Osteoblast (primary cell): ENCODE measurements at places on chromosomes 5 and 9. TPM values are rescaled to one million over a fixed set of nuclear protein-coding genes. Genes with fewer than 3 reads are reported as not detected.

POU5F2 gene
- 1.8 and 2.9 TPM in 2 replicates for total RNA-seq

UBQLN1 gene
- 114 and 117 TPM in 2 replicates for total RNA-seq

NCS1 gene
- total RNA-seq = 43.0 and 49.9 TPM in 2 replicates

CKMT2 gene
- total RNA-seq = 0.88 and 1.4 TPM in 2 replicates

DNA sequence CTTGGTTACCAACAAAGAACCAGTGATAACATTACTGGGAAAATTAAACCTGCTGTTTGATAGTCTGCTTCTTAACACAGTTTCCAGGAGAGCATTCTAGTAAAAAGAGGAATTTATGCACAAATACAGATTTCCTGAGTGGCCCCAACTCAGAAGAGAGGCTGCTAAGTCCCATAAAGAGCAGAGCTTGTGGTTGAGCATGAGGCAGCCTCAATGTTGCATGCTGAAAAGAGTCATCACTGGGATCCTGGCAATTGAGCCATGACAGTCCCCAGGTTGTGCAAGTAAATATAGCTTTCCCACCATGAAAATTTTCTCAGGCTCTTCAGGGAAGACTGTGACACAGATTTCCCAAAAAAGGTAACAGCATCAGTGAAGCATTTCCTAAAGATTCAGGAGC, 47.5 kb upstream of the ADRB2 start:
- DNase-seq = no peak

ZNF879 gene
- 6.2 and 8.3 TPM in 2 replicates for total RNA-seq

DNA sequence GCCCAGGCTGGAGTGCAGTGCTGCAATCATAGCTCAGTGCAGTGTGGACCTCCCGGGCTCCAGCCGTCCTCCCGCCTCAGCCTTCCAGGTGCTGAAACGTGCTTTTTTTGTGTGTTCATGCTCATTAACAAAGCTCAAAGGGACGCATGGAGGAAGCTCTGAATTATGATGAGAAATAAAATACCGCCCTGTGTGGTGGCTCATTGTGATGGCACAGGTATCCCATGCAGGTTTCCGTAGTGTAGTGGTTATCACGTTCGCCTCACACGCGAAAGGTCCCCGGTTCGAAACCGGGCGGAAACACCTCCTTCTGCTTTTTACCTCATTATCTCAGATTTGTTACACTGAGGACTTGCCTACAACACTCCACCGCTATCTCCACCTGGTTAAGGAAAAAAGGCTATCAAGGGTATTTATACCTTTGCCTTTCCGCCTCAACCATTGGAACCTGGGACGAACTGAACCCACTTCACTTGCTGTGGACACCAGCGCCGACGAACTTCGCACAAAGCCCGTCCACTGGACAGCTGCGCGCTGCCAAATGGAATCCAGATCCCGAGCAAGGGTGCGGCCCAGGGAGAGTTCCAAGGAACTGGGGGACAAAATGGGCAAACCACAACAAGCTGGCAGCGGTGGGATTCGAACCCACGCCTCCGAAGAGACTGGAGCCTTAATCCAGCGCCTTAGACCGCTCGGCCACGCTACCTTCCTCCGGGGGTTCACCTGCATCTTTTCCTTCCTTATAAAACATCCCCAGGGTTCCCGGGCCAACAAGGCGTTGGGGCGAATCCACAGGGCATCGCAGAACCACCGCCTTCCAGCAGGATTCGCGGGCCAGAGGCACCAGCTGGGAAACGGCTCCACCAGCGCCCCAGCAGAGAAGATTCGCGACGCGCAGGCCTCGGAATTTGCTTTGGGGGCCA, 26.3 kb downstream of the OR2V2 start:
- DNase-seq = peak; percentile 84

EIF4E1B gene
- total RNA-seq = not detected in 2 replicates

DNA sequence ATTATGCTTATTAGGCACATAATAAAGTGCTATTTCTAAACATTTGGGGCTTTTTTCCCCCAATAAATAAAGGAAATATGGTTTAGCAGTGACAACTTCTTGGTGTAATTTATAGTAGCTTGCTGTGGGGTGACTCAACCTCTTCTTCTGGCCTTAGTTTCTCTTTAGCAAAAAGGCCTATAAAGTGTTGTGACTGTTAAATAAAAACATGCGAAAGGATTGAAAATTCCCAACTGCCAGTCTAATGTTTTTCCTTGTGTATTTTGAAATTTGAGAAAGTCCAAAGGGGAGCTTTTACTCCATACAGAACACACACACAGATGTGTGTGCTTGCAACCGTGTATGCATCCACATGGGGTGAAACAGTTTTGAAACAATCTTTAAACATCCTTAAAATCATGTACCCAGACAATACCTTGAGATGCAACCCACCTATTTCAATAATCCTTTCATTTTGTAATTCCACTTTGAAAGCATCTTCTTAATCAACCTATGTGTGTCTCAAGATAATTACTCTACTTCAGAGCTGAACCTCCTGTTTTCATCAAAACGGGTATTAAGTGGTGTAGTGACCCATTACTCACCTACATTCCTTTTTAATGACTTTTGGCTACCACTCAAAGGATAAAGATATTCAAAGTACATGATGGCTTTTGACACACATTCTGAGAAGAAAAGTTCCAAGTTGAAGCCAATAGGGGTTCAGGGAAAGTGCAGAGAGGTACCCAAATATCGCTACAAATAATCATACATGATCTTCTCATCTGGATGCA, 123.8 kb downstream of the DROSHA start:
- DNase-seq = no peak

DNA sequence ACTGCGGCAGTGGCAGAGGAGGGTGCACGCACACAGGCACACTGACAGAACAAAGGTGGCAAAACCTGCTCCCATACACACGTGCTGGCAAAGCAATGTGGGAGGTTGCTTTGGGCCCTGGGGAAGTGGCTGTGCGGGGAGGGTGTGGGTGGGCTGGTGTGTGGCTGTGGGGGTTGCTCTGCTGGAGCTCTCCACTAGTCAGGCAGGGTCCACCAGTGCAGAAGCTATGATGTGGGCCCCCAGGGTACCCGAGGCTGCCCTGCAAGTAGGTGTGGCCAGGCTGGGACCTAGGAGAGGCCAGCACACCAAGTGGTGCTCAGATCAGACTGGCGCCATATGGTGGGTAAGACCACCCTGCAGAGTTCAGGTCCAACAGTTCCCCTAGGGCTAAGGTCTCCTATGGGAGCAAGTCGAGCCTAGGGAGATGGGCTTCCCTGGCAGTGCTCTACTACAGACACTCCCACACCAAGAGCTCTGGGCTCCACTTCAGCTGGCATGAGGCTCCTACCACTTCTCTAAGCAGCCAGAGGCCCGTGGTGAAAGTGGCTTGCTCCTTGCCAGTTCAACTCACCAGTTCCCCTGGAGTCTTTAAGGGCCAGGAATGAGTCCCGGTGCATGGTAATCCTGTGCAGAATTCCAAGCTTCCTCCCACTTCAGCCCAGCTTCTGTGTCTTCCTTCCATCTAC, 46.2 kb upstream of the IFNE start:
- DNase-seq = no peak

DNA sequence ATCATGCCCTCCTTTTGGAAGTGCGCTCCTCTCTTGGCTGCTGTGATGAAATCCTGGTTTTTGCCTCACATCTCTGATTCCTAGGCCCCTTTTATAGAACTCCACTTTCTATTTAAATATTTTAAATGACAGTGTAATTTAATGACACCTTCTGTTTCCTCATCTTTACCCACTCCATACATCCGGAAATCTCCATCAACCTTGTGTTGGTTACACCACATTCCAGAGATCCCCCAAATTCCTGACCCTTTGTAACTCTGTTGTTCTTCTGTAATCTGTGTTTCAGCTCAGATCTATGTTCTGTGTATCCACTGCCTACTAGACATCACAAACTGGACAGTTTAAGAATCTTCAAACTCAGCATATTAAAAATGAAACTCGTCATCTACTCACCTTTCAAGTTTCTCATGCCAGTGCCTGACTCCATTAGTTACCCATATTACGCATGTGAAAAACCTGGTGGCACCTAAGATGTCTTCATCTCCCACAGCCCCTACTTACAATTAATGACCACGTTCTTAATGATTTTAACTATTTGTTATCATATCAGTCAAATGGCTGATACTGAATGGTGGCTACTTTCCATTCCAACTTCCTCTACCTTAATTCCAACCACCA, 25.1 kb downstream of the PARP8 start:
- DNase-seq = no peak

DNA sequence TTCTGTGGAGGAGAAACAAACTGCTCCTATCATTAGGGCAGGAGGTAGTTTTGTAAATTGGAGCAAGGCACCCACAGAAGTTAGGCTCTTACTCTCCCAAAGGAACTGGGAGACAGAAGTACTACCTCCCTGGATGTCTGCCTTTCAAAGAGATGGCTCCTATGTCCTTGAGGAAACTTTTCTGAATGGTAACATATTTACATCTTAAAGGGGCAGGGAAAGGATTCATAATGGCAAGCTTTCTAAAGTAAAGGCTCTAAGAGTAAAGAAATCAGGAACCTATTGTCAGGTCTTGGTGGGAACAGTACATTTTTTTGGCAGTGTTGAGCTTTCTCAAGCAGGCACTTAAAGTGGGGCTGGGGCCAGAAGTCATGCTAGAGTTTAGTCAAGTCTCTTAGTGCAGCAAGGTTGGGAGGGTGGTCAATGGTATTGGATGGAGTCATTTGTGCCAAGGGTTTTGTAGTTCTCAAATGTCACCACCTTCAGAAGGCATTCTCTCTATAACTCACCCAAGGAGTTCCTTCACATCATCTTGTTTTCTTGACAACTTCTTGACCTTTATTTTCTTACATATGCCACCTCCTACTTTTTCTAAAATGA, 26.3 kb upstream of the NDFIP1 start:
- DNase-seq = no peak

DNA sequence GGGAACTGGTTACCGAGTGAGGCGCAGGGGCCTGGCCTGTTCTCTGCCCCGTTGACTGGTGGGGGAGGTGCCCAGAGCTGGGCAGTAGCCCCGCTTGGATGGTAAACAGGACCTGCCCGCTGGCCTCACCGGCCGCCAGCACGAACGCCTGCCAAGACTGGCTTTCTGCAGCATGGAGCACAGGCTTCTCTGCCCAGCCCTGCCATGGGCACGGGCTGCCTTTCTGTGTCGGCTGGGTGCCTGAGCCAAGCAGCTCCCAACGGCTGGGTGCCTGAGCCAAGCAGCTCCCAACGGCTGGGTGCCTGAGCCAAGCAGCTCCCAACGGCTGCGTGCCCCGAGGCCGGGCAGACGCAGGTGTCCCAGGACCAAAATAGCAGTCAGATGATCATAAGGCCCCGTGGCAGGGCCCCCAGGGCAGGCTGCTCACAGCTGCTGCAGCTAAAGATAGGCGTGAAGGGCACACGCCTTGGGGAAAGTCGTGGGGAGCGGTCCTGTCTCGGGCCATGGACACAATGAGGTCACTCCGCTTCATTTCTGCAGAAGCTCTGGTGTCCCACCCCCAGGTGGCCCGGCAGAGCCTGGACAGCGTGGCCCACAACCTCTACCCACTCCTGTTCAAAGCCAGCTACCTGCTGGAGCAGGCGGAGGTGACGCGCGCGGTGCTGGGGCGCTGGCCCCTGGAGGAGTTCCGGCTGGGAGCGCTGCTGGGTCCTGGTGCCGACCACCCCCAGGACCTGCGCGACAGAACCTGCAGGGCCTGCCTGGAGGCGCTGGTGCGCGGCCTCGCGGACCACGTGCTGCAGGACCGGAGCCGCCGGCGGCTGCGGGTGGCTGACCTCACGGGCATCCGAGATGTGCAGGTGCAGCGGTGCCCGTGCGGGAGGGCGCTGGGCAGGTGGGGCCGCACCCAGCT, at the start of gene LRRC14B:
TSS of gene LRRC14B (plus strand) at position 460 of the 913 bp plus-strand sequence. CDS start at position 504, 44 bp downstream.
- DNase-seq = peak; percentile 73

DNA sequence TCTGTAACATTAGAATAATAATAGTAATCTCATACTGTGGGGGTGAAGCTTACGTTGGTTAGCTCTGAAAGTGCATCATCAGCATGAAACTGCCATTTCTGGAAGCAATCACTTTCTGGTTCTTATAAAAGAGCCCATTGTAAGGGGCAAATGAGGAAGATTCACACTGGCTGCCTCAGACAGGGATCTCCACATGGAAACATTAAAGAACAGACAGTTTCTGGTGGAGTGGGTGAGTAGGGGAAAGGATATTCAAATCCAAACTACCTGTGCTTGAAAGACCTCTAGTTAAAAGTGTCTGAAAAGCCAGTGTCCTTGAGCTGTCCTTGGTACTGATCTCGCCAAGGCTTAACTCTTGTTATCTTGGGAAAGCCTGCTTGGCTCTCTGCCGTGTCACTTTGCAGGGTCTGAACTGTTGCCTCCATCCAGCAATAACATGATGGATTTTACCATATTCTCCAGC, 19.1 kb upstream of the SLC31A2 start:
- no peak for DNase-seq

DNA sequence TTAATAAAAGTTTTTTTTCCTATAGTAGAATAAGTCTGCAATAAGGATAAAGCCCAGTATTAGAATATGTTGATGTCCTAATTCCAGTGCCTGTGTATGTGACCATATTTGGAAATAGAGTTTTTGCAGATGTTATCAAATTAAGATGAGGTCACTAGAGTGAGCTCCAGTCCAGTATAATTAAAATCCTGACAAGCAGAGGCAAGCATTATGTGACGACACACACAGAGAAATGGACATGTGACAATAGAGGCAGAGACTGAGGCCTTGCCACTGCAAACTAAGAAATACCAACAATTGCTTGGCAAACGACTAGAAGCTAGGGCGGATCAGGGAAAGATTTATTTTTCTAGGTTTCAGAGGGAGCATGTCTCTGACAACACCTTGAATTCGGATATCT, 216.4 kb upstream of the CYLC2 start:
- no peak for DNase-seq

GRCh38 chr9:91898451-91899218, 51.4 kb downstream of the ROR2 start:
- peak; percentile 91 for DNase-seq

CTSV gene
- total RNA-seq = 0.29 and 0.36 TPM in 2 replicates

SPATA31C1 gene
- not detected in 2 replicates for total RNA-seq

DNA sequence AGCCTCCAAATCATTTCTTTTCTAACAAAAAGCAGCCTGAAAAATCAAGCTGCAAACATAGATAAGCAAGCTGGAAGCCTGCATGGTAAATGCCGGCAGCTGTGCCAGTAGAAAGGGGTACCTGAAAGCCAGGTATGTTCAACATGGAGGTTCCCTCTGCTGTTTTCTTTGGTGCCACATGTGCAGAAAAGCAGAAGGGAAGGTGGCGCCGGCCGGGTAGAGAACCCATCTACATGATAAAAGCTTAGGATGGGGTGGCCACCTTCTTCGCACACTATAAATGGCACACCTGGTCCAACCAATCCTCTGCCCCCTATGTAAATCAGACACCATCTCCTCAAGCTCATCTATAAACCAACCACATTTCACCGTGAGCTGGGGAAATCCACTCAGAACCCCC, 268.9 kb upstream of the IRX2 start:
- DNase-seq = no peak

- DNase-seq = no peak
These were observed 112.5 kb downstream of the FAM174A start for GRCh38 chr5:100647461-100648230.

PCDHGA3 gene
- 2.4 and 2.9 TPM in 2 replicates for total RNA-seq

GBGT1 gene
- 3.3 and 3.8 TPM in 2 replicates for total RNA-seq

LOX gene
- 314 and 317 TPM in 2 replicates for total RNA-seq

ADGRV1 gene
- total RNA-seq = under 0.01 TPM in 1 of 2 replicates, not detected in the other
